ENCODE measurements at places on chromosomes 4 and X. TPM values are rescaled to one million over a fixed set of nuclear protein-coding genes. Genes with fewer than 3 reads are reported as not detected.

DNA sequence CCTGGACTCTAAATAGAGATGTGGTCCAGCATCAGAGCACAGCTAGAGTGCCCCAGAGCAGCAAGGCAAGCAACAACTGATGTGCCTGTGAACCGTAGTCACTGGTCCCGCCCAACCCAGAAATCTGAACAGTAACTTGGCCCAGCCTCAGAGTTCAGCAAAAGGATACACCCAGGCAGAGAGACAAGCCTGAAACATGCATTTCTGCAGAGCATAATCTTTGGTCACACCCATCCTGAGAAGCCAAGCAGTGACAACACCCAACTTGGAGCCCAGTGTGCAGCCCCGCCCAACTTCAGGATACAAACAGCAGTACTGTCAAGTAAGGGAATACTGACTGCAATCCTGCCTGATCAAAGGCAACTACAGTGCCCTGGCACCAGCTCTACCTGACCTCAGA, 78.9 kb downstream of the CCDC160 start:
- no peak overlapping the region for H3K27ac ChIP-seq
- no peaks in the 10 kb centered on the region for H3K27me3 ChIP-seq
- no peak for DNase-seq
- no peaks in the 10 kb centered on the region for H3K36me3 ChIP-seq
- no peaks in the 10 kb centered on the region for H3K4me1 ChIP-seq

- H3K27me3 ChIP-seq = no peaks in the 10 kb centered on the region
- H3K36me3 ChIP-seq = no peaks in the 10 kb centered on the region
- peaks cover 10% of the 10 kb centered on the region for H3K4me1 ChIP-seq
Measured at GRCh38 chr4:188818300-188818699, 679.1 kb downstream of the TRIML1 start.

DNA sequence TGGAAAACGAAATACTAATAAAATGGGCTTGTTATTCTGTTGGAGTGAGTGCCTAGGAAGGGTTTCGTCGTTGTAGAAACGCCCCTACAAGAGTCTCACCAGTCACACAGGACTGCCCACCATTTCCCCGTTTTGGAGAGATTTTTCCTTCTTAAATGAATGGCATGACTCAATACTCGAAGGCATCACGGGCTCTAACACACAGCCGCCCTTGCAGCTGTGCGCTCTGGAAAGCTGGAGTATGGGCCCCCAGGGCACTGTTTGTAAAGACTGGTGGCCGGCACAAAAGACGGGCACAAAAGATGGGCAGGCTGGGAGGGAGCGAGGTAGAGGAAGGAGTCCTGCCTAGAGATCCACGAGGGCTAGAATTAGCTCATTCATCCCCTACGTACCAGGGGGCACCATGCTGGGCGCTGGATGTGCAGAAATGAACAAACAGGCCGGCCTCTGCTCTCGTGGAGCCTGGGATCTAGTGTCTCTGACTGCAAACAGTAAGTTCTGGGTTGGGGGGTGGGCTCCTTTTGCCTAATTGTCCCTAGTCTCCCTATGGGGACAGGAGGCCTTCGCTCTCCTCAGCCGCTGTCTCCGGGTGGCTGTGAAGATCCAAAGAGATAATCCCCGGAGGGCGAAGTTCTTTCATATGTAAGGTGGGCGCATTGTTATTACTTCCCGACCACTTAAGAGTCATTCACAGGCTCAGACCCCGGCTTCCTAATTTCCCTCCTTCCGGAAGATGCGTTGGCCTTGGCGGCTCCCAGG, 1.0 kb upstream of the SFRP2 start:
- H3K27ac ChIP-seq = no peak overlapping the region
- no peaks in the 10 kb centered on the region for H3K36me3 ChIP-seq
- DNase-seq = no peak
- H3K4me3 ChIP-seq = no peak overlapping the region
- H3K27me3 ChIP-seq = peaks cover 7% of the 10 kb centered on the region

Gene UGT2A3
- not detected for total RNA-seq

DNA sequence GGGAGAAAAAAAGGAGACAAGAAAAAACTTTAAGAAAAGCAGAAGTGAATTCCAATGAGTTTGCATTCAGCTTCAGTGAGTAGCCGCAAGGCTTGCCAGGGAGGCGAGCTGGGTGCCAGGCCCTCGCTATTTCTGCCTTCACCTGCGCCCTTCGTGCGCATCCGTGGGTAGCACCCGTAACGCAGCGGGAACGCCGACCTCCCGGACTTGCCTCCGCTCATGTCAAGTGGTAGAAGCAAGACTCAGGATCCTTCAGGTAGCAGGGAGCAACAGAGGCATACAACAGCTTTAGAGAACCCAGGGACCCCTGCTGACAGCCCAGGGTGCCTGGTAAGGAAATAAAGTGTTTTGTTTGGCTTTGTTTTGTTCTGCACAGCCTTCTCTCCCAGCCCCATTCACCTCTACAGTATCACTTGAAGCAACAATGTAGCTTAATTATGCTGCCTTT, 140.0 kb upstream of the BCOR start:
- no peak for DNase-seq
- no peaks in the 10 kb centered on the region for H3K27me3 ChIP-seq
- H3K36me3 ChIP-seq = no peaks in the 10 kb centered on the region
- no peak overlapping the region for H3K27ac ChIP-seq
- H3K4me1 ChIP-seq = no peaks in the 10 kb centered on the region

- no peaks in the 10 kb centered on the region for H3K4me1 ChIP-seq
- no peak overlapping the region for H3K4me3 ChIP-seq
- no peak overlapping the region for H3K27ac ChIP-seq
- no peaks in the 10 kb centered on the region for H3K27me3 ChIP-seq
- H3K36me3 ChIP-seq = peaks cover 11% of the 10 kb centered on the region
Measured at GRCh38 chr4:98466868-98467599, 191.4 kb downstream of the TSPAN5 start.

GRCh38 chr4:156738766-156739165, 232.8 kb downstream of the PDGFC start:
- H3K4me3 ChIP-seq = no peak overlapping the region
- no peaks in the 10 kb centered on the region for H3K4me1 ChIP-seq
- no peaks in the 10 kb centered on the region for H3K36me3 ChIP-seq
- no peak overlapping the region for H3K27ac ChIP-seq

DNA sequence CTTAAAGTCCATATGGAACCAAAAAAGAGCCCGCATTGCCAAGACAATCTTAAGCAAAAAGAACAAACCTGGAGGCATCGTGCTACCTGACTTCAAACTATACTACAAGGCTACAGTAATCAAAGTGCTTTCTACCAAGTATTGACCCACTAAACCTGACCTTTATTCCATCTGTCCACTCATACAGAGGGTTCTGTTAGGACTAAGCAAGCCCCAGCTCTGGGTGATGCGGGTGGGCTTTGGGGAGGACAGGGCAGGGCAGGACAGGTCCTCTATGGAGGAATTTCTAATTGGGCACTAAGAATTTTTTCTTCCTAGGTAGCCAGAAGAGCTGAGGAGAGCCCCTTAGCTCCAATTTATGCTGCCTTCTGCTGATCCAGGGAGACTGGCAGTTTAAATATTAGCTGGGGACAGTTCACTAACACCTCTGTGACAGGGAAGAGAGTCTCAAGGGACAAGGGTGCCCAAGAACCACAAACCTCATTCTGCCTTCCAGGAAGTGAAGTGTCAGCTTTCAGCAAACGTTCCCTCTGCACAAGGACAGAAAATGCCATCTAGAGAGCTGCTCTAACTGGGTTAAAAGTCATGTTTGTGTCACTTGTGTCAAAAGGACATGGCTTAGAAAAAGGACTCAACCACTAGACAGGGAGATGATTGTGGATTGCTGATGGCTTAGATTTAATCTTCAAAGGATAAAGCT, 143.2 kb downstream of the KIT start:
- DNase-seq = no peak
- no peaks in the 10 kb centered on the region for H3K4me1 ChIP-seq
- no peaks in the 10 kb centered on the region for H3K27me3 ChIP-seq

DNA sequence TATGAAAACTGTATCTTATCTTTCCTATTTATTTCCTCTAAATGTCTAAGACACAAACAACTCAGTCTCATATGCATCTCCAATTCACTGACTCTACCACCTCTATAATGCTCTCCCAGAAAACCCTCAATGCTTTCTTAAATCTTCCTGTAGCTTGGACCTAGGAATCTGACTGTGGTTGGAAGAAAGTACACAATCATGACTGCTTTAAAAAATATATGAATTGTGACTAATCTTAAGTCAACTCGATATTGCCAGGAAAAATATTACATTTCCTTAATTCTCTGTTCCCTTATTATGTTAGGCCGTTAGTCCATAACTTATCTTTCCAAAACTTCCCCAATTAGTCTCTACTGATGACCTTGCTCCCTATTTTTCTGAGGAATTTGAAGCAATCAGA, 87.0 kb downstream of the SPCS3 start:
- DNase-seq = no peak
- no peak overlapping the region for H3K27ac ChIP-seq
- H3K4me1 ChIP-seq = no peaks in the 10 kb centered on the region
- H3K36me3 ChIP-seq = no peaks in the 10 kb centered on the region
- H3K27me3 ChIP-seq = no peaks in the 10 kb centered on the region

DNA sequence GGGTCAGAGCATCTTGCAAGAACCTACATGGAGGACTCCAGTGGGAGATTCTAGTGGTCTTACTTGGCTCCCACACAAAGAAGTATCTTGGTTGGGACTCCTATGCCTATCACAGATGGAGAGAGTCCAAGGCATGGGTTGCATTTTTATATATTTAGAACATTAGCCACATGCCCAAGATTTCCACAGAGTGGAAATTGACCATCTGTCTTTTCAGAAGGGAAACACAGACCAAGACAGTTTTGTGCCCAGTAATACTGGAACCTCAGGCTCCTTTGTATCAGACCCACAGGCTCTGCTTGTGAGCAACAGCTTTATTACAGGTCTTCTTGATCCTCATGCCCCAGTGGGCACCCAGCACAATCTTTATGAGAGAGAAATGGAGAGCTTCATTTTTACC, 43.6 kb downstream of the PAGE2 start:
- H3K36me3 ChIP-seq = no peaks in the 10 kb centered on the region
- no peak for DNase-seq
- no peak overlapping the region for H3K27ac ChIP-seq
- H3K4me3 ChIP-seq = no peak overlapping the region
- no peaks in the 10 kb centered on the region for H3K4me1 ChIP-seq

GRCh38 chrX:118506805-118507480, 11.3 kb downstream of the DOCK11 start:
- no peak for DNase-seq
- H3K4me1 ChIP-seq = no peaks in the 10 kb centered on the region
- H3K27ac ChIP-seq = no peak overlapping the region
- no peak overlapping the region for H3K4me3 ChIP-seq
- no peaks in the 10 kb centered on the region for H3K27me3 ChIP-seq
- no peaks in the 10 kb centered on the region for H3K36me3 ChIP-seq

DNA sequence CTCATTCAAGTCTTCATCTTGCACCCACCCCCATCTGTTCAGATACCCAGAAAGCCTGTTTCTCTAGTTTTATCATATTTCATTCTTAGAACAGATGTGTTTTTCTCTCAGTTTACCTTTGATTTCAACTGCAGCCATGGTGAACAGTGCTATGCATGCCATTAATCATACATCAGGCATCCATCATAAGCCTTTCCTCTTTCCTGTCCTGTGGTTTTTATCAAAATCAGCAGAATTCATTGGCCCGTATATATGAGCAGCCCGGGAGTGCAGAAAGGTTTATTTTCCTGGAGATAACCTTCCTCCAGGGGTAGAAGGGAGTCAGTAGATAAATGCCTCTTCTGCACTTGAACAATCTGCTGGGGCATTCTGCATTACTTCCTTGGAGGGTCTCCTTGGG, 65.7 kb downstream of the IL21 start:
- no peak overlapping the region for H3K27ac ChIP-seq
- H3K4me1 ChIP-seq = no peaks in the 10 kb centered on the region
- no peaks in the 10 kb centered on the region for H3K27me3 ChIP-seq
- no peak overlapping the region for H3K4me3 ChIP-seq
- no peak for DNase-seq
- no peaks in the 10 kb centered on the region for H3K36me3 ChIP-seq

Gene NAP1L3
- not detected for total RNA-seq

- H3K4me3 ChIP-seq = no peak overlapping the region
- no peak overlapping the region for H3K27ac ChIP-seq
- no peak for DNase-seq
- H3K27me3 ChIP-seq = no peaks in the 10 kb centered on the region
- H3K4me1 ChIP-seq = no peaks in the 10 kb centered on the region
Measured at GRCh38 chr4:113524096-113524495, 237.4 kb downstream of the CAMK2D start.

- peak; percentile 64 for DNase-seq
- H3K27ac ChIP-seq = no peak overlapping the region
- no peaks in the 10 kb centered on the region for H3K36me3 ChIP-seq
- H3K4me3 ChIP-seq = peak overlapping the region; percentile 24
- H3K27me3 ChIP-seq = no peaks in the 10 kb centered on the region
- H3K4me1 ChIP-seq = peaks cover 13% of the 10 kb centered on the region
Measured at GRCh38 chr4:96736352-96736889, 896.5 kb downstream of the PDHA2 start.

- H3K27me3 ChIP-seq = no peaks in the 10 kb centered on the region
- no peaks in the 10 kb centered on the region for H3K36me3 ChIP-seq
- no peak overlapping the region for H3K4me3 ChIP-seq
- no peak overlapping the region for H3K27ac ChIP-seq
- no peak for DNase-seq
Measured at GRCh38 chrX:41692162-41692749, 3.5 kb downstream of the GPR34 start.

Gene TBC1D25
- 10.5 TPM for total RNA-seq

Gene SLC30A9
- total RNA-seq = 67.4 TPM

DNA sequence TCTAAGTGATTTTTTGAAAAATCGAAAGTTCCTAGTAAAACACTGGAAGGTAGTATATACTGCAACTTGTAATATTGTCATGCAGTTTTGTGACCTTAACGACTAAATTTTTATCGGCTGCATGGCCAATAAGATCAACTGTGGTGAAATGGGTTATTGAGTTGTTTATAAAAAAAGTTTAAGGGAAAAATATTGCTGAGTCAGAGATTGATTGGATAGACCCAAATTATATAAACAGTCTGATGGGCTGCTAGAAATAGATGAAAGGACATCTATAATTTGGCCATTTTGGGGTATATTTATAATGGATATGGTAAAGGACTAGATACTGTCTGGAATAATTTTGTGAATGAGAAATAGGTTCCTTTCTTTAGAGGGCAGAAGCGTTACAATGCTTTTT, 56.2 kb downstream of the MGST2 start:
- no peak for DNase-seq
- no peak overlapping the region for H3K27ac ChIP-seq

DNA sequence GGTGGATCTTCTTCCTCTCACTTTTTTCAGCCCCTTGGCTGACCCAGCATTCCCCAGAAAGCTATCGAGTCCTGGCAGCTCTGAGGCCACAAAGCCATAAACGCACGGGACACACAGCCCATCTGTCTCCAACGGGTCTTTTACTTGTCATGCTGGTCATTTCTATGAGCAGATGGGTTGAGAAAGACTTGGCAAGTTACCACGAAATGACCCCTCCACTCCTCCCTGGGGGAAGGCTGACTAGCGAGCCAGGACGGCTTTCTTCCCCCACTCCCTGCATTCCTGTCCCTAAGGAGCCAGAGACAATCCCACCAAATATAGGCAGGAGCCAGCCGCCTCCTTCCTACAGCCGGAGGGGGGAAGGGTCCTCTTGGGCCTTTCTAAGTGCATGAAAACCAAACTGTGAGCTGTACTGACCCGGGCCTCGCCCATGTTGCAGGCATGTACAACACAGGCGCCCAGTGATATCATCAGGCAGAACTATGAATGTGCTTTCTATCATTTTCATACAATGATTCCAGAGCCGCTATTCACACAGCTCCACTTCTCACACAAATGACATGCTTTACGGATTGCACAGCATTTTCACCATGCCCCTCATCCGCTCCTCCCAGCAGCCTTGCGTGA, 28.6 kb downstream of the AFAP1 start:
- H3K27ac ChIP-seq = no peak overlapping the region
- no peaks in the 10 kb centered on the region for H3K27me3 ChIP-seq
- no peak for DNase-seq

Measured in HCT116 (cell line).